Colonic mucosa (tissue), 4 donors: ENCODE measurements at places on chromosomes 7 and 10.

GRCh38 chr7:68279827-68280400, 1283.3 kb downstream of the TYW1 start:
- DNase-seq = no peak

DNA sequence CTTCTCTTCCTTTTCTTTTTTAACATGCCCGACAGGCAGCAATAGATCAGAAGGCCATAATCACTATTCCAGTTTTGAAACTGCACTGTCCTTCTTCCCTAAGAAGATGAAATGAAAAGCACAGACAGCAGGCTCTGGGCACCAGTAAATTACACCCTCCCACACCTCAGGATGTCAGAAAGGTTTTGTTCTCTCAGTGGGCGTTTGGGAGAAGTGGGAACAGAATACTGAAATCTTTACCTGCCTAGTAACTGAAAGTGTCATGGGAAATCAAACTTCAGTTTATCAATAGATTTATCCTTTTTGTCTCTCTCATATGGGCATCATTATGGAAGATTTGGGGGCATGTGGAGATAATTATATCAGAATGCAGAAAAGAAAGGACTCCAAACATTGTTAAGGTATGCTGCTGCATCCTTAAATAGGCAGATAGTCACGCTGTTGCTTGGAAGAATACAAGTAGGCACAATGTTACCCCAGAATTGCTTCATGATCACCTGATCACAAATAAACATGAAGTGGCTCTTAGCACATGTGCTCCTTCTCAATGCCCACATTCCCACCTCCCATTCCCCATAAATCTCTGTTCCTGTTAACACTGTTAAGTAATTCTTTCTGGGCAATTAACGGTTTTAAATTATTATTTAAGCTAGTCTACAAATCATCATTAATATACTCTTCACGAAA, 113.3 kb downstream of the DOCK4 start:
- DNase-seq = no peak

GRCh38 chr7:157685430-157686284, 348.9 kb downstream of the DNAJB6 start:
- no peak for DNase-seq

DNA sequence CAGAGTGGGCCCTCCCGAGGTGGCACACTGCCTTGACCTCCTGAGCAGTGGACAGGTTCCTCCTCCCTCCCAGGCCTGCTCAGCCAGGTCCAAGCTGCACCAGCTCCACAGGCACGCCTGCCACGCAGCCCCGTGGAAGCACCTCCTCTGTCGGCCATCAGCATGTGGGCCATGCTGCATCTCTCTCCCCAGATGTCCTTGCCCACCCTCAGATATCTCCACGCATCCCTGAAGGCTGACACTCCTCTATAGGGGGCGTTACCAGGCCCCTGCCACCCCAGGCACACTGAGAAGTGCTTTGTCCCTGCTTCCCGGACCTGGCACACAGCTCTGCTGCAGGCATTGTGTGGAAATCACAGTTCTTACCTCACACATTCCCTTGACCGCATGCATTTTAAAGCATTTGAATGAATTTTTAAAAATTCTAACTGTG, 598.5 kb downstream of the SDK1 start:
- DNase-seq = no peak

DNA sequence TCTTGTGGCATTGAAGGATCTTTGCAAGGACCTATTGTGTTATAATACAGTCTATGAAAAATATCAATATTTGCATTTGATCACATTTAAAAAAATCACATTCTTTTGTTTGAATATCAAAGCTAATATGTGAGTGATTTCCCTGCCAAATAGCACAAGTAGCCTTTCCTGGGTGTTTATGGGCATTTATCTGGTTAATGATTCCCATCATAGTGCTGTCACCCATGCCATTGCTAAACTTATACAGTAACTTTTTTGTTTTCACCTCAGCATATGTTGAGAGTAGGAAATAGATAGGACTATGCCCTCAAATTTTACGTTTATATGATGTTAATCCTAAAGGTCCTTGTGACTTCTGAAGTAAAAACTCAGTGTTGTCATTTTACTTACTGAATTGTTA, 136.9 kb downstream of the CFTR start:
- DNase-seq = no peak

DNA sequence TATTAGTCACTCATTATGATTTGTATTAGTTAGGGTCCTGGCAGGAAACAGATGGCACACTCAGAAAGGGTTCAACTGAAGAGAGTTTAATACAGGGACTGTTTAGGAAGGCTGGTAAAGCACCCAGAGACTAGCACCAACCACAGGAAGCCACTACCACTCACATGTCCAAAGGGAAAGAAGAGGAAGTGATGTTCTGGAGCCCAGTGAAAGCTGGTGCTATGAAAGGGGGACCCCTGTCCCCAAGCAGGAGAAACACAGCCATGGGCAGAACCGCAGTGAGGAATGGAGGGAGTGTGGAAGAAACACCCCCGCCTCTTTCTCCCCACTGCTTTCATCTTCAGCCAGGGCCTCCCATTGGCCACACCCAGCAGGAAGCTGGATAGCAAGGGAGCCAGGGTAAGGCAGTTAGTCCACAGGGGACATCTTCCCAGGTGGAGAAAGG, 3.2 kb upstream of the VSIR start:
- no peak for DNase-seq

DNA sequence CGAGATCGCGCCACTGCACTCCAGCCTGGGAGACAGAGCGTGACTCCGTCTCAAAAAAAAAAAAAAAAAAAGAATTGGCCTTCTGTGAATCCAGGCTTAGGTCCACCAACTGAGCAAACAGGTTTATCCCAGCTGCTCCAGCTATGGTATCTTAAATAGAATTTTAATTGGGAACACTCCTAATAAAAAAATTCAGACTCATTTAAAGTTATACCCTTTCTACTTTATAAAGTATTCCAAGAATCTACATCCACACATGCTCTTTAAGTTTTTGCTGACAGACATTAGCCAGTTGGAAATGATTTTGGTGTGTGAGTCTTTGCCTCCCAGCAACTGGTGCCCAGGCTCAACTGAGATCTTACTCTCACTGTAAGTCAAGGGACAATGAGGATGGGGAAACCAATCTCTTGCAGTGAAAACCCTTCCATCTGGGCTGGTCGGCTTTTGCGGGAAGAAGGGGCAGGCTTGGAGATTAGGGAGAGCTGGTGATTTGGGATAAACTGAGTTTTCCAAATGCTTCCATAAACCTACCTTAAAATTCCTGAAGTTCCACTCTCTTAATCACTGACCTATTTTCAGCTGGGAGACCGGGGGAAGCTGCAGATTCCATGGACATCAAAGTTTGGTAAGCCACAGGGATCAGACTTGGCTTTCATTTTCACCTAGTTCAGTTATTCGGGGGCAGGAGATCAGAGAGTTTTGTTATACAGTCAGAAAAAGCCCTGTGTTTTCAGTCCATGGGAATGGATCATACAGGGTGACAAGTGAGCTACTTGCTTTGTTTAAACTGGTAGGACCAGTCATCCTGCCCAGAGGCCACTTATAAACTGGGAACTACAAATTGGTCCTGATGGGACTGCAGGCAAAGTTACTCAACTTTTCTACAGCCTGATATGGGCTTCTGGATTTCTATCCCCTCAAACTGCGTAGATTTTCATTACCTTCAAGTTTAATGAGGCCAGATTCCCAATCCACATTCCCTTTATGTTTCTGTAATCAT, 89.3 kb upstream of the ZNF746 start:
- no peak for DNase-seq

GRCh38 chr7:157715071-157715937, 378.5 kb downstream of the DNAJB6 start:
- no peak for DNase-seq

GRCh38 chr10:49091450-49092210, 23.7 kb downstream of the VSTM4 start:
- no peak for DNase-seq

GRCh38 chr10:70119623-70120022, 13.0 kb downstream of the AIFM2 start:
- no peak for DNase-seq

DNA sequence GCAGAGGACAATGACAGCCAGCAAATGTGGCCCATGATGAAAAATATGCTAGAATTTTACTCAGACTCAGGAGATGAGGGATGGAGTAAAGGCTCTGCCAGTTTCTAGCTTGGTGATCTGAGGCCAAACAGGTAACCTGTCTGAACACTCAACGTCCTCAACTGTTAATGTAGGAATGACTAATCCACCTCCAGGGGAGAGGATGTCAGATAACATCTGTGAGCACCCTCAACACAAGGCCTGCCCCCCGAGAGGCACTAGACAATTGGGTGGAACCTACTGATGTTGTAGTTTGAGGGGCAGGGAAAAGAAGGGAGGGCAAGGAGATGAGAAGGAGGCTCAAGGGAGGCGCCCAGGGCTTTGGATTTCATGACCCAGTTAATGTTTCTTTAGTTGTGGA, 445.1 kb downstream of the PLXNA4 start:
- no peak for DNase-seq

- DNase-seq = peak; percentile 49
Observed at GRCh38 chr7:38311329-38311937, 38.0 kb upstream of the TARP start.

DNA sequence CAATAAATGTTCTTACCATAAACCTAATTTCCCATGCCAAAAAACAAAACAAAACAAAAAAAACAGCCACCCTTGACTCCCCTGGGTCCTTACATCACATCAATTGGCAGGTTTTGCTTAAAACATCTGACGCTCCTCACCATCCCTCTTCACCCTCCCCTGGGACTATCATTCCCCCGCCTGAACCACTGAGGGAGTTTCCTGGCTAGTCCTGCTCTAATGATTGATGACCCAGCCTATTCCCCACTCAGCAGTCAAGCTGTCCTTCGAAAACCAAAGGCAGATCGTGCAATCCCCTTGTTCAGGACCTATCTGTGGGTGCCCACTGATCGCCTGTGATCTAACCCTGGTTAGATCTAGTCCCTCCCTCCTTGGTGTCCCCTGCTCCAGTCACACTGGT, 11.2 kb upstream of the FRMPD2 start:
- DNase-seq = no peak

DNA sequence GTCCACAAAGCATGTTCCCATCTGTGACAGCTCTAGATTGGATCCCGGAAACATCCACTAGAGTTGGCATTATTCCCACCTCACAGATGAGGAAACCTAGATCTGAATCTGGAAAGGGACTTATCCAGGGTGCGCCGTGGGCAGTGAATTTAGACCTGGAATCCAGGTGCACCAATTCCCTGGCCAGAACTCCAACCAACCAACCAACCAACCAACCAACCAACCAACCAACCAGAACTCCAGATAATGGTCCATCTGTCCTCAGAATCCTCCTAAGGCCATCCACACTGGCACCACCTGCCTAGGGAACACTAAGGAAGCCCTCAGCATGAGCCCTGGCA, 42.0 kb upstream of the ZMIZ1 start:
- DNase-seq = no peak

DNA sequence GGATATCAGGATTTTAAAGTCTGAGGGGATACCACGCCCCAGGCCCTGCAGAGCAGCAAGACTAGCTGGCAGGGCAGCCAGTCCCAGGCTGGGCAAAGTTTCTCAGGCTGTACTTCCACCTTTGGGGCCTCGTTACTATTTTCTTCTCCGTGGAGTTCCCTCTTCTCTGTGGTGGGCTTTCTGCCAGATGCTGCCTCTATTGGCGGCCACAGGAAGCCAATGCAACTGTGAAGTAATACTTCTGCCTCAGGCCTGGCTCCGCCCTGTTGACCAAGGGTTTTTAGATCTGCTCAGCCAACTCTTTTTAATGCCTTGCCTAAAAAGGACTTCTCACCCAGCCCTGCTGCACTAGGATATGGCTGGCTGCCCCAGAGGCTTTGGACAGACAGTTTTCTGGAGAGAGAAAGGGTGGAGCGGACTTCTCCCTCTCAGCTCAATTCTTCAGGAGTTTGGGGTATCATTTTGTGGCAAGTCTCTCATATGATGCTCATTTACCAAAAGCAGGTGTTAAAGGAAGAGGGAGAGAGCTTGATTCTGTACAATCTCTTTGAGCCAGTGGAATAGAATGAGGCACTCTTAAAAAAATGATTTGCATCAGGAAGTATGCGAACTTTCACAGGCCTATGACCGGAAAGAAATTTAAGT, 67.4 kb downstream of the HHEX start:
- DNase-seq = peak; percentile 72

DNA sequence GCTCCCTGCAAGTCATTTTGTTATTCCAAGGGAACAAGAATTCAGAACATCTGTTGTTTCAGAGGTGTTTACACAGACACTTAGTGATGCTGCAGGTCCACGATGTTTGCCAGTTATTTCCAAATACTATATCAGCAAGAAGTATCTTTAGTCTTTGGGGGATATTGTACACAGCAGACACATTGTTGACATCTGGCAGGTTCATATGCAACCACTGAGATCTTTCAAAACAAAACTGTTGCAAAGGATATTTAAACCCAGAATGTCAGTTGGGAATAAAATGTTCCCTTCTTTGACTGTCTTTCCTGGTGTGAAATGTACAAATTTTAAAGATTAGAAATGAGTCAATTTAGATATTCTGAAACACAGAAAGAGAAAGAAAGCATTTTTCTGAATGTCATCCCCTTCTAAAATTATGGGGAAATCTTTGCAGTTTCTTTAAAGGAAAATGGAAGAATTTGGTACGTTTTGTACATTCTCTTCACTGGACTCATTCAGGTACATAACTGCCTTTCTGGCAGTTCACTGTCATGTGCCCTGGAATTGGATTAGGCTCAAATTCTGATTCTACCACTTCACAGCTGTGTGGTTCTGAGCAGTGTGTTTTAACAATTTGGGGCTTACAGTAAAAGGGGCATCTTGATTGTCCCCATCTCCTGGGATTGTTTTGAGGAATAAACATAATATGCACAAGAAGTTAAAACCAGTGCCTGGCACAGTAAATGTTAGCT, 40.3 kb upstream of the CELF2 start:
- no peak for DNase-seq

DNA sequence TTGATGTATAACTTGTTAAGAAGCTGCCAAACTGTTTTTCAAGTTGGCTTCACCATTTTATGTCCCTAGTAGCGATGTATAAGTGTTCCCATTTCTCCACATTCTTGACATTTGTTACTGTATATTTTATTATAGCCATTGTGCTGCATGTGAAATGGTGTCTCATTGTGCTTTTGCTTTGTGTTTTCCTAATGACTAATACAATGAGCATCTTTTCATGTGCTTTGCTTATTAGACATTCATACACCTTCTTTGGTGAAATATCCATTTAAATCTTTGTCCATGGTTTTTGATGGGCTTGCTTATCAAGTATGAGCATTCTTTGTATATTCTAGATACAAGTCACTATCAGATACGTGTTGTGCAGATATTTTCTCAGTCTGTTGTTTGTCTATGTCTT, 203.0 kb downstream of the CCSER2 start:
- DNase-seq = no peak

DNA sequence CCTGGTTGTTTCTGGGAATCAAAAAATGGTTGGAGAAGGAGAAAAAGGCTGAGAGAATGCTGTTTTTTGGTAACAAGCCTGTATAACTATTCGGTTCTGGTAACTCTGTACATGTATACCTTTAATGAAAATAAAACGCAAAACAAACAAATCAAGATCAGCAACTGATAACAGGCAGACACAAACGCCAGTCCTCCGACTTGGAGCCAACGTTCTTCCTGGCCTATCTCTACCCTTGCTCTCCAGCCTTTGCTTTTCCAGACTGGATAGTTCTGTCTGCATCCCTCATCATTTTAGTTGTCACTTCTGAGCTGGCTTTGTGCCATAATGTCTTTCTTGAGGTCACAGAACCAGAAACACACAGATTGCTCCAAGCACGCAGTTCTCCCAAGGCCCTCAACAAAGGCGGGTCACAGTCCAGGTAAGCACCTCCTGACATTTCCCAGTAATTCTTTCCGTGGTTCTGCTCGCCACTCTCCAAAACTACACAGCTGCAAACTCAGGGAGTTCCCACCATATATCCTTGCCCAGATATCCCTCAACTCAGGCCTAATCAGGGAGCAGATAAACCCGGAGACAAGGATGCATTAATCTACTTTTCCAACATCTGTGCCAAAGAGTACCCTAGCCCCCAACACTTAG, 20.2 kb downstream of the HIP1 start:
- DNase-seq = no peak
